ENCODE measurements at places on chromosomes 2 and 18.
A peak's percentile ranks its signal among the peaks of the same experiment; 100 is the strongest.

GRCh38 chr18:45785134-45785533 is 40.3 kb upstream of the SIGLEC15 start:
- DNase-seq: no peak

DNA sequence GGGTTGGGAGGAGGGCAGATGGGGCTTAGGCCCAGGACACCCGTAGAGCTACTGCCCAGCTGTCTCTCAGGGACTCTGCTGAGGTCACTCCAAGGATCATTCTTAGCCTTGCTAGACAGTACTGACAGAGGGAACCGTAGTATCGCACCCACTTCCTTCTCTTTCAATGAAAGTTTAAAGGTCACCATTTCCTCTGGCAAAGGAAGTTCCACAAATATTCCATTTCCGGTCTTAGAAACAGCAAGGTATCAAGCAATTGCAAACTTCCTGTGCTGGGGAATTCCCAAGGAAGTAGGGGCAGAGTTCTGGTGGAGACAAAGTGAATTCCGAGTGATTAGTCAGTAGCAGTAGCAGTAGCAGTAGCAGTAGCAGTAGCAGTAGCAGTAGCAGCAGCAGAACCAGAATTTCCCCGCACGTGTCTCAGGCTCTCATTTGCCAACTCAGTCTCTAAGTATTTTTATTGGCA is 24.7 kb downstream of the IL1B start:
- no peak for DNase-seq

GRCh38 chr2:69214898-69215297 is 172.1 kb downstream of the GFPT1 start:
- no peak for DNase-seq

DNA sequence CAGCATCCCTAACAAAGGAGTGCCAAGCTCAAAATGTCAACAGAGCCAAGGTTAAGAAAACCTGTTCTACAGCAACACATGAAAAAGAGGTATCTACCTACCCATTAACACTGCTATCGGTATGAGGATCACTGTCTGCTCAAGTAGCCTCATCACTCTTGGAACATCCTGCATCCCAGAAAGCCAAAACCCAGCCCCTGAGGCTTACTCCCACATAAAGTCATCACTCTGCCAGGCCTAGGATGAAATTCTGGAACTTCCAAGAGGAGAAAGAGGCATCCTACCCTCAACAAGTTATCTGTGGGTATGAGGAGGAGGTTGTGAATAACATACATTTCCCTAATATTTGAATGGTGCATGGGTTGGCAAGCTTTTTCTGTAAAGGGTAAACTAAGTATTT is 25.5 kb downstream of the CDH2 start:
- peak; percentile 61 for DNase-seq

DNA sequence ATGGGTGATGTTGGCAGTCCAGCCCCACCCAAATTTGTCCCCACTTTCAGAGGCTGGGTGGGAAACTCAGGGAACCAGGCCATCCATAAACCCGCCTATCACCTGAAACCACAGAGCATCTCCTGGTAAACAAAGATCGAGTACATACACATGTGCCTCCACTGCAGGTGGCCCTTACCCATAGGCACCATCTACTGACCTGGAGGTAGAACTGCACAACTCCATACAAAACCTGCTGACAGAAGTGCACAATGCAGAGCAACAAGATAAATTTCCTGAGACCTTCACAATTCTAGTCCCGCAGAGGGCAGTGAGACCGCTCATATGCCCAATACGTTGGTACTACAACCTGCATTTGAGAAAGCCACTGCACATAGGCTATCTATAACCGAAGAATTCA is 856.3 kb downstream of the SUCLG1 start:
- DNase-seq: no peak

DNA sequence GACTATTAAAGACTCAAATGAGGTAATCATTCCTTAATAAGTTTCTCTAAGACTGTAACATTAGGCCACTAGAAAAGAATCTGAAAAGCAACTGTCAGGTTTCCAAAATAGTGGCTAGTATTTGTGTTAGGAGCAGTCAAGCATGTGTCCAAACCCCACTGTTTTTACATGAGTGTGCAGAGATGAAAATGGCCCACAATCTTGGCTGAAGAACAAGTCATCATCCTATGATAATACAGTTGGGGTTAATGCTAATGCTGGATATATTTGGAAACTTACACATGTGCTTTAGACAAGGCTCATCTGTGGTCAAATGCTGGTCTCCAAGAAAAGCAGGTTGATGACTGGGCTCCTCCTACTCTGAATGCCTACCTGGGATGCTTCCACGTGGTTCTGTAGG is 73.6 kb downstream of the MAIP1 start:
- no peak for DNase-seq

- no peak for DNase-seq
Observed at GRCh38 chr2:143420313-143420712, 291.1 kb downstream of the ARHGAP15 start.

DNA sequence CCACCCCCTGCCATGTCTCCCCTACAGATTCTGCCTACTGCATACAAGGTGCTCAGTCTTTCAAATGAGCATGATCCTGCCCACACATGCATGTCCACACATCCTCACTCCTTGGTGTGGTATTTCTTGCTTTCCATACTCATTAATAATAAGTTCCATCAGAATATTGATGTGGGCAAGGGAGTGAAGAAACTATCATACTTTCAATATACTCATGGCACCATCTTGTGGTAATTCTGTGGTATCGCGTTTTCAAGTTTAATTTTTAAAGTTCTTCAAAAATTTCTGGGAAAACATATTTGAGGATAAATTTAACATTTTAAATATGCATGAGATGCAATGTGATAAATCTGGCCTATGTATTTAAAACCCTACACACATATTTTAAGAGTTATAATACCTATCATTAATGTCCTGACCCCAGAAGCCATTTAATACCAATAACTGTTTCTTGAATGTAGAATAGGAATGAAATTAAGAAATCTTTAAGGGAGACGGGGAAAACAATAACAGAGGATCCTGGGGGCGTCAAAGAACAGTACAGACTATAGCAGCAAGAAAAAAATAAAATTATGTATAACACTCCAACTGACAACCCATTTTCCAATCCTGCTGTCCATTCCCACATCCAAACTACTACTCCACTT is 110.1 kb downstream of the ZNF385B start:
- peak; percentile 69 for DNase-seq

DNA sequence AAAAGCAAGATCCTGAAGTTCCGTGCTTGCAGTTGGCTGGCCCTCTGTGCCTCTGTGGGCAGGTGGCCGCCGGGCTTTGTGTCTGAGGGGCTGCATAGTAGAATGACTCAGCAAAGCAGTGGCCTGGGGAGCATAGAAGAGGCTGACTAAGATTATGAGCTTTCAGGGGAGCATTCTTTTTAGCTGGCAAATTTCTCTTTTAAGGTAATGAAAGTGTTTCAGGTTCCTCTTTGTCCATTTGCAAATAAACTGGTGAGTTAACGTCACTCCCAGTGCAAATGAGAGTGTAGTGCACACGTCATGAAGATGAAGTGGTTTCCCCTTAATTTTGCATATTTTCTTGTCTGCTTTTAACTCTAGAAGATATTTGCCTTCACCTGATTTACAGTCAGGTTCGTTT is 98.6 kb downstream of the BCL2L11 start:
- DNase-seq: no peak

- DNase-seq: no peak
Observed at GRCh38 chr2:29323301-29323700, 208.1 kb downstream of the CLIP4 start.

- no peak for DNase-seq
Observed at GRCh38 chr18:6401687-6402086, 13.0 kb downstream of the L3MBTL4 start.

GRCh38 chr2:27494944-27495554 is at the start of gene FNDC4:
Gene FNDC4, minus strand, starts transcription at chr2:27495200. Its CDS starts 521 bp downstream, at chr2:27494679.
- DNase-seq: peak; percentile 53

DNA sequence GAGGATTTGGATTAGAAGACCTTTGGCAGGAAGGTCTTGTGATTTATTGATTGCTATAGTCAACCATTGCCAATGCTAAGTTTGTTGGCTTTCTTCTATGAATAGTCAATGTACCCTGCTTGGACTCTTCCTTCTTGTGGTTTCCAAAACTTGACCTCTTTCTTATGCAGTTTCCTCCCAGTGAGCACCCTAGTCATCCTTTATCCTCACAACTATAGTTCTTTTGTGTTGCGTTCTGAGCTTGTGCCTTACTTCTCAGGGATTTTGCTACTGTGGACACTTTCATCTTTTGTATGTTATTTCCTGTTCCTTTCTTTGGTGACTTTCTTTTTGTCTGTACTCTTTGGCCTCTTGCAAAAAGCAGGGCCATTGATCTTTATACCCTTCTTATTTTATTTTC is 168.2 kb downstream of the LRRTM1 start:
- no peak for DNase-seq

DNA sequence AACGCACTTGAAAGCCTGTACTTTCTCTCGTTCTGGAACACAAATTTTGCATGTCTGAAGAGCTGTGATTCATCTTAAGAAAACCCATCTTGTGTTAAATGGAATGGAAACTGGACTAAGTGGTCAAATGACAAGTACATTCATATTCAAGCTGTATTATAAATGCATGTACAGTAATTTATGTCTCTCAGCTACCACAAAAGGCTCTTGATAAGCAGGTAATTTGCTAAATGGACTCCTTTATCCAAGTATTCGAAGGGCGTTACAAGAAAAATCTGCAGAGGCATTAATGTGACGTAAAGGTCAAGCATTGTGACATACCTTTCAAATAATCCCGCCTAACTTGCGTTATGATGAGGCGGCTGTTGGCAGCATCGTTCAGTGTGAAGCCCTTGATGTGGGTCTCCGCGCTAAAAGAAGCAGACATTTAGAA is 66.6 kb downstream of the ABCG8 start:
- peak; percentile 67 for DNase-seq

- DNase-seq: no peak
Observed at GRCh38 chr2:127401757-127402695, 14.3 kb upstream of the MAP3K2 start.

DNA sequence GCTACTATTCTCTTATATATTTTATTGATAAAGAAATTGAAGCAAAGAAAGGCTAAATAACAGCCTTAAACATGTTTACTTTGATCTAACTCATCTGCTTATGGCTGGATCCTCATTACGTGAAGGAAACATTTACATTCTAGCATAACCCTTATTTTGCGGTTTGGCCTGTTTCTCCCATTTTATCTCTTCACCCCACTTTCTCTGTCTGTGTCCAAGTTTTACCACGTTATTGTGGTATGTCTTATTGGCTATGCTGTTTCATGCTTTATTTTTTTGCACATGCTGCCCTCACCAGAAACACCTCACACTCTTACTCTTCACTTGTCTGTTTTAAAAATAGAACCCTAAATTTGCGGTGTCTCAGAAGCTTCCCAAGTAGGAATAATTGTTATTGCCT is 78.5 kb downstream of the RPIA start:
- DNase-seq: no peak

DNA sequence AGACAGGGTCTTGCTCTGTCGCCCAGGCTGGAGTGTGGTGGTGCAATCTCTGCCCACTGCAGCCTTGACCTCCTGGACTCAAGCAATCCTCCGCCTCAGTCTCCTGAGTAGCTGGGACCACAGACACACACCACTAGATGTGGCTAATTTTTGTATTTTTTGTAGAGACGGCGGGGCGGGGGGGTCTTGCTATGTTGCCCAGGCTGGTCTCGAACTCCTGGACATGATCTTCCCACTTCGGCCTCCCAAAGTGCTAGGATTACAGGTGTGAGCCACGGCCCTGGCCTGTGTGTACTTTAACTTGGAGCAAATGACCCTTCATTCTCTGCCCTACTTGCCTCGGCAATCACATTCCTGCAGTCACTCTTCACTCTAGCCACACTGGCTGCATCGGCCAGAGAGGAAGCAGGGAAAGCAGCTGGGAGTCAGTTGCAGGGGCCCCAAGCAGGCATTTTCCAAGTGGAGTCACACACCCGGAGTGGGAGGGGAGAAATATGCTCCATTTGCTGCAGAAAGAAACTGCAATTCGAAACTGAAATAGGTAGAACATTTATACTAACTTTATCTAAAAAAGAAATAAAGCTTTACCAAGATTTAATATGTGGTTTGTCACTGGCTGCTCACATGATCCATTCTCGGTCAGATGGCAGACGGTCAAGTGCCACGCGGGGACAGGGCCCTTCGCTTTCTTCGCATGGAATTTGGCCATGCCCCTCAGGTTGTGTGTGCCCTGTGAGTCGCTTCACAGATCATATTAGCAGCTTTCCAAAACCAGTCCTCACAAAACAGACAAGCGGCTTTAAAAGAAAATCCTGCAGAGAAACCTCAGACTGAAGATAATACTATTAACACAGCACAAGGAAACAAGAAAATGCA is 37.1 kb downstream of the FAM161A start:
- DNase-seq: no peak
